Aorta (tissue), 5 donors: ENCODE measurements at places on chromosomes 13 and 19. TPM values are rescaled to one million over a fixed set of nuclear protein-coding genes. Genes with fewer than 3 reads are reported as not detected.

FAM216B gene
- not detected for polyA plus RNA-seq

DNA sequence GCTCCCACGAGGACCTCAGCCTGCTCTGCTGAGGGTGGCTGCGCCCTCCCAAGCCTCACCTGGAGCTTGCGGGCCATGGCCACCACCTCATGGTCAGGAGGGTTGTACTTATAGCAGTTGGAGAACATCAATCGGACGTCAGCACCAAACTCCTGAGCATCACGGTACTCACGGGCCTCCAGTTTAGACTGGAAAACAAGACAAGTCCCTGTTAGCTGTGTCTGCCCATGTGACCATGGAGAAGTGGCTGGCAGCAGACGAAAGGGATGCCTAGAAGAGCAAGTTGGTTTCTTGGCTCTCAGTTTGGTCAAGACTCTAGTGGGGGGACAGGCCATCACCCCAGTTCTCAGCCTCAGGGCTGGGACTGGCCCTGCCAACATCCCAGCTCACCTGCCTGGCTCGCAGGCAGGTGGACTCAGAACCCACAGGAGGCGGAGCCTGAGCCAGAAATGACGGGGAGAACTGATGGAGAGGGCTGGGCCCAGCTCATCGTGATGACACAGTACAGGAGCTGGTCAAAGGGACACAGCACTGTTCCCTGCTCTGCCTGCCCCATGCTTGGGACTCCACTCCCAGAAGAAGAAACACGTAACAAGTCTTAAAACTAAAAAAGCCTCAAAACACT, 31.2 kb upstream of the EPHX3 start:
- no peak for DNase-seq

DNA sequence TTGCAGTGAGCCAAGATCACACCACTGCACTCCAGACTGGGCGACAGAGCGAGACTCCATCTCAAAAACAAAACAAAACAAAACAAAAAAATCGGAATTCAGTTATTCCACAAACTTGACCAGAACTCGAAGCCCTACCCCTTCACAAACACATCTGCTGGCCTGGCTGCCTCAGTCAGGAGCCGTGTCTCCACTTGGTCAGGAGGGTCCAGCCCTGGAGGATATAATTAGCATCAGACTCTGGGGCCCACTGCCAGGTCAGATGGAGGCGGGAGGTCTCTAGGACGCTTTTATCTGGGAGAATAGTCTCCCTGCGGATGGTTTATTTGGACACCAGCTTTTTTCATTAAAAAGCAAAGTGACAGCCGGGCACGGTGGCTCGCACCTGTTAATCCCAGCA, 8.0 kb downstream of the ELL start:
- no peak for DNase-seq

RGL3 gene
- 14.5 TPM for polyA plus RNA-seq

PGLYRP2 gene
- polyA plus RNA-seq, result not detected

GRCh38 chr13:20128459-20128931, 32.4 kb downstream of the GJA3 start:
- DNase-seq, result no peak

DNA sequence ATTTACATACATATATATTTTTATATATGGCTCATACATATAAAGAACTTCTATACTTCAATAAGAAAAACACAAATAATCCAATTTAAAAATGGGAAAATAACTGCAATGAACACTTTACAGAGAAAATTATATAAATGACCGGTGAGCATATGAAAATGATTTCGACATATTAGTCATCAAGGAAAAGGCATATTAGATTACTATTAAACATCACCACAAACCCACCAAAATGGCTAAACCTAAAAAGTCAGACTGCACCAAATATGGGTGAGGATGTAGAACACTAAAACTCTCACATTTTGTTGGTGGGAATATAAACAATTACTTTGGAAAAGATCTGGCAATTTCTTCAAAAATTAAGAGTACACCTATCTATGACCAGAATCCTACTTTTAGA, 316.2 kb downstream of the ENOX1 start:
- DNase-seq, result no peak

ICAM5 gene
- not detected for polyA plus RNA-seq
